Activated T-cell treated with anti-CD3 and anti-CD28 coated beads, Interleukin-2, amount 50 U/mL, for 72 hours (primary cell): ENCODE measurements at places on chromosomes 4 and X.

DNA sequence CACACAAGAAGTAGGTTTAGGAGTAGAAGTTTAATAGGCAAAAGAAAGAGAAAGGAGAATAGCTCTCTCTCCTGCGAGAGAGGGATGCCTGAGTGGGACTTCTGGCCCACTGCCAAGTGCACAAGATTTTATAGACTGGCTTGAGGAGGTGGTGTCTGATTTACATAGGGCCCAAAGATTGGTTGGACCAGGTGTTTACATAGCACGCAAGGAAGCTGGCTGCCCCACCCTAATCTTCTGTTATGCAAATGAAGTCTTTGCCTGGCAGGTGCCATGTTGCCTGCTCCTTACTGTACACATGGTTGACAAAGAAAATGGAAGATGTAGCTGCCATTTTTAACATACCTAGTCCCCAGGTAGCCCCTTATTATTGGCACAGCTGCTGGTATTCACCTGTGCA, 170.8 kb upstream of the GATB start:
- no peak for DNase-seq

DNA sequence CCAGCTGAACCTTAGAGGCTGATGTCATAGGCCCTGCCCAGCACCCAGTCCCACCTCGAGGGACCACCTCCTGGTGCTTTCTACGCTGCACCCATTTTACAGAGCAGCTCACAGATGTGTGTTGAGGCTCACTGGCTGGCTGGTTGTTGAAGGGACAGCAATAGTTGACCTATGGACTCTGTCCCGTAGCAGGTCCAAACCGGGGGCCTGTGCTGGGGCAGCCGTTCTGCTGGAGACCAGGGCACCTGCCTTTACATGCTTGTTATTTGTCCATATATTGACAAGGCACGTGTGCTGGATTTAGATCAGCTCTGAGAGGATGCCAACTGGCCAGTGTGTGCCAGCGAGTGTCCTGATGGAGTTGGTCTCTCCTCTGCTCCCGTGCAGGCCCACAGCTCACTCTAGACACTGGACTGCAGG, 58.1 kb downstream of the TNIP2 start:
- no peak for DNase-seq

DNA sequence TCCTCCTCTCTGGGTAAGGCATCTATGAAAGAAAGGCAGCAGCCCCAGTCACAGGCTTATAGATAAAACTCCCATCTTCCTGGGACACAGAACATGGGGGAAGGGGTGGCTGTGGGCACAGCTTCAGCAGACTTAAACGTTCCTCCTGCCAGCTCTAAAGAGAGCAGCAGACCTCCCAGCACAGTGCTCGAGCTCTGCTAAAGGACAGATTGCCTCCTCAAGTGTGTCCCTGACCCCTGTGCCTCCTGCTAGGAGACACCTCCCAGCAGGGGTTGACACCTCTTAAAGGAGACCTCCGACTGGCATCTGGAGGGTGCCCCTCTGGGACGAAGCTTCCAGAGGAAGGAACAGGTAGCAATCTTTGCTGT, 89.9 kb downstream of the EFHC2 start:
- no peak for DNase-seq

- DNase-seq: no peak
Measured at GRCh38 chrX:123215397-123216089, 31.5 kb downstream of the GRIA3 start.

DNA sequence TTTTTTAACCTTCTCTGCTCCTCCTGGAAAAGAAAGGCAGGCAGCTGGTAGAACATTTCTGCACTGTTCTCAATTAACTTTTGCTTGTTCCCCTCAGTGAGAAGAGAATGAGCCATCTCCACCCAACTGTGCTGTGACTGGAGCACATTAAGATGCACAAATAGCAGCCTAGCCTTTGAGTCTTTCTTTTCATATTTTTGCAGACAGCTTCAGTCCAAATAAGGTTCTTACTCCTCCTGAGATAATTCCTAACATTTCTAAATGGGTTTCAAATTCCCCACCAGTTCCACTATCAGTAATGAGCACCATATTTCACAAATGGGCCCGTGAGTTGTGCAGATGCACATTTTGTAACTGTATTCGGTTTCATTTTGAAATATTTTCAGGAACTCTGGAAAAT, 118.6 kb downstream of the SPCS3 start:
- no peak for DNase-seq

DNA sequence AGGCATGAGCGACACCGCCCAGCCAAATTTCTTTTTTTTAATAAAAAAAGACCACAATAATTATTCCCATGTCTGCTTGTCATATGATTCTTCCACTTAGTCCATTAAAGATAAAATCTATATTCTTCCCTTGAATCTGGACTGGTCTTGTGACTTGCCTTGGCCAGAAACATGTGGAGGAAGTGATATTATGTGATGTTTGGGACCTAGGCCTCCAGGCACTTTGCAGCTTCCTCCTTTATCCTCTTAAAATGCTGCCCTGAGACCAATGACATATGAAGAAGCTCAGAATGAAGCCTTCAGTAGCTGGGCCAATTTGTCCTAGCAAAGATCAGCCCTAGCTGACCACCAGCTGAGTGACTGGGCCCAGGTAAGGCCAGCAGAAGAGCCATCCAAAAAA, 250.0 kb downstream of the INPP4B start:
- no peak for DNase-seq

DNA sequence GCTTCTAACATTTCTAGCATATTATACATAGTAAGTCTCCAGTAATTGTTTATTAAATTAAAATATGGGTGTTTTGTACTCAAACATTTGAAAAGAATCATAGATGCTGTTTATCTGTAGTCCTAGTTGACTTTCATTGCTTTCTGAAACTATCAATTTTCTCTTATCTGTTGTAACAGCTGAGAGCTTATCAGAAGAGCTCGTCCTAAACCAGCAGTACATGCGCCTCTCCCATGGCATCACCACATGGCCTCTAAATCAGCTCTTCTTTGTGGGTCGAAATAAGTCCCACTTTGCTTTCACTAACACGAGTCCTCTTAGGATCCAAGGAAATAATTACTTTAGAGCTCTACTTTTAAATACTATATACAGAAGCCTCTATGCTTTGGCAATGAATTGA, 55.1 kb downstream of the PPP3CA start:
- DNase-seq: no peak

DNA sequence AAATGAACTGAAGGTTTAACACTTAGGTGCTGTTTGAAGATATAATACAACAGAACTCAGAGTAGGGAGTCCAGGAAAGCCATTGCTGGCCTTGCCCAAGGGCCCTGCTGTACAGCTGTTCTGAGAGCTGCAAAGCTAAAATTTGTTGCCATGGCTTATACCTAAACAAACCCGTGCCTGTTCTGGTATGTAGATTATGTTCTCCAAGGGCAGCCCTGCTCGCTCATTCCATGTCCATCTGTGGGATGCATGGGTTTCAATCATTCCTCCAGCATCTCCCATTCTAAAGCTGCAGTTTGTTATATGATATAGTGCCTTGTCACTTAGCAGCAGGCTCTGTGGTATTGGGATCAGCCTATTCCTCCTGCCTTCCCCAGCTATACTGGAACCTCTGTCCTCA, 80.8 kb upstream of the BMPR1B start:
- no peak for DNase-seq

DNA sequence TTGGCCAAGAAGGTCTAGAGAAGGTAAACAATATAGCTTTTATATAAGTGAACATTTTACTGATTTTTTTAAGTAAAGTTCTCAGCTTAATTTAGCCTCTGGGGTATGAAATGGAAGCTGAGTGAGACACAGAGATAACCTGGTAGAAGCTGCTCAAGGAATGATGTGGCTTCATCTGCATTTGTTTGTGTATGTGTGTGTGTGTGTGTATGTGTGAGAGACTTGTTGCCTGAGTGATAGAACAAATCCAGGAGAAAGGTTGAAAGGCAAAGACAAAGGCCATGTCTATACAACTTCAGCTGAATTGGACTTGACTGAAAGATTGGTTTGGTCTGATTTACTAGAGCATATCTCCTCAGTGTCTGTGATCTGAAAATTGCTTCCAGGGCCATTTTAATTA, 63.6 kb downstream of the PCDH7 start:
- no peak for DNase-seq

DNA sequence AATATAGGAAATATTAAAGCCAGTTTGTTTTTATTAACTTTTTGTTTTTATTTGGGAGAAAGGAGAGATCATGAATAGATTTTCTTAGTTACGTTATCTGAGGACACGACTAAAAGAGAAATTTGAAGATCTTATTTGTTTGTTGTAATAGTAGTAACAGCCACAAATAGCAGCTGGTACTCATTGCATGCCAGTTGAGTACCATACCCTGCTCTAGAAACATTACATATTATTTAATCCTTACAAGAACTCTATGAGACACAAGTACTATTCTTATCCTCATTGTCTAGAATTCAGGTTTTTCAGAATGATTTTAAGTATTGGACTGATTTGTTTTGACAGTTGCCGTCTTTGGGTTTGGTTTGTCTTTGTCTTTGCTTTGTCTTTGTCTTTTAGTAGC, 31.8 kb downstream of the USP53 start:
- DNase-seq: no peak

- no peak for DNase-seq
Measured at GRCh38 chrX:132802033-132802432, 156.4 kb downstream of the HS6ST2 start.

DNA sequence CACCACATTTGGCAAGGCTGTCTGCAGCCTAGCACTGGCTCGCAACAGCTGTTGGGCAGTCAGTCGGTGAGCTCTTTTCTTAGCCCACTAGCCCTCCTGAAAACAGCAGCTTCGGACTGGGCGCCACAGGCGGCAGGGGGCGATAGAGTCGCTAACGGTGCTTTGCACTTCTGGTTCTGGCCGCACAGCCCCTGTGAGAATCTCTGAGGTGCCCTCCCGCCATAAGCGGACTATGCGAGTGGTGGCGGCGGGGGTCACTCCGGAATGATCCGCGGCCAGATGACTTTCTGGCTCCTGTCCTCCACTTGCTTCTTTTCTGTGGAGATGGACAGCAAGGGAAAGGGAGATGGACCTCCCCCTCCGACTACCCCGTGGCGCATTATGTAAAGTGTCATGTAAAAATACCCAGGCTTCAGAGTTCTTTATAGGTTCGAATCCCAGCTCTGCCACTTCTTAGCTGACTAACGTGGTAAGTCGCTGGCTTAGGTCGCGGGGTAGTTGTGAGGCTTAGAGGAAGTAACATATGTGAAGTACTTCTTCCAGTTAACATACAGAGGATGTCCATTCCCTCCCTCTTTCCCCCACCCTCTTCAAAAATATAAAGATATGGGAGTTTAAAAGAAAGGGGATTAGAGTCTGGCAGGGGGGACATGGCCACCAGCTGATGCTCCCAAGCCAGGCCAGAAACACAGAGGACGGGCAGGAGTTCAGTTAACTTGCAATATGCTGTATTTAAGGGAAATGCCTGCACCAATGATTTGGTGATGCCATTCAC, 11.0 kb downstream of the ARHGAP36 start:
- peak; percentile 44 for DNase-seq

GRCh38 chr4:153467897-153468262, 1.7 kb downstream of the TMEM131L start:
- DNase-seq: no peak

DNA sequence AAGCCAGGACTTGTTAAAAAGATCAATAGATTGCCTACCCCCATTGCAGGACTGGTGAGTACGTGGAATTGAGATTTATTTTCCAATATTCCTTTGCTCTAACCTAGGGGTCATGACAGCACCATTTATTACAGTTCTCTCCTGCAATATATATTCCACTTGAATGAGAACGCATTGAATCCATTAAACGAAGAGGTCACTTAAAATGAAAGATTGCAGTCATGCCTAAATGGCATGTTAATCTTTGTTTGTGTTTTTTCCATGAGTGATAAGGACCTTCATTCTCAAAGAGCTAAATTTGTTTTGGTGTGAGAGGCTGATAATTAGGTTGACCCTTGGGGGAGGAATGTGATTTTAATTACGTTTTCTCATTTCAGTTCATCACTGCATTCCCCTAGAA, 13.5 kb upstream of the LIMCH1 start:
- no peak for DNase-seq

DNA sequence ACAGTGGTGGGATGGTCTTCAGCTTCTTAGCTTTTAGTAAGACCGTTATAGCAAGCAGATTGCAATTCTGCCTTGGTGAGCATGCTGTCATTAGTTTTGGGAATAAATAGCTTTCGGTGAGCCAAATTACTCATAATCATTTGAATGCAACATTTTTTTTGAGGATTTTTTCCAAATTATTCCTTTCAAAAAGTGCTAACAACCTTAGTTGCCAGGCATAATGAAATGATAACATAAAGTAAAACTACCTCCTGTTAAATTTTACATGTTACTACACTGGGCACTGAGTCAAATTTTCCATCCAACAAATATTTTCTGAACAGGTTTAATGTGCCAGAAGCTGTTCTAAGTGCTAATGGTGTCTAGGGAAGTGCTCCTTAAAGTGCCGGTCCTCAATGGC, 15.8 kb upstream of the NPFFR2 start:
- DNase-seq: no peak

- no peak for DNase-seq
Measured at GRCh38 chr4:108400309-108400708, 220.1 kb upstream of the RPL34 start.

- no peak for DNase-seq
Measured at GRCh38 chr4:113783289-113783688, 21.8 kb upstream of the CAMK2D start.

GRCh38 chrX:115356369-115356768, 66.9 kb downstream of the LUZP4 start:
- no peak for DNase-seq

- DNase-seq: no peak
Measured at GRCh38 chr4:141721174-141721573, 84.8 kb downstream of the IL15 start.

DNA sequence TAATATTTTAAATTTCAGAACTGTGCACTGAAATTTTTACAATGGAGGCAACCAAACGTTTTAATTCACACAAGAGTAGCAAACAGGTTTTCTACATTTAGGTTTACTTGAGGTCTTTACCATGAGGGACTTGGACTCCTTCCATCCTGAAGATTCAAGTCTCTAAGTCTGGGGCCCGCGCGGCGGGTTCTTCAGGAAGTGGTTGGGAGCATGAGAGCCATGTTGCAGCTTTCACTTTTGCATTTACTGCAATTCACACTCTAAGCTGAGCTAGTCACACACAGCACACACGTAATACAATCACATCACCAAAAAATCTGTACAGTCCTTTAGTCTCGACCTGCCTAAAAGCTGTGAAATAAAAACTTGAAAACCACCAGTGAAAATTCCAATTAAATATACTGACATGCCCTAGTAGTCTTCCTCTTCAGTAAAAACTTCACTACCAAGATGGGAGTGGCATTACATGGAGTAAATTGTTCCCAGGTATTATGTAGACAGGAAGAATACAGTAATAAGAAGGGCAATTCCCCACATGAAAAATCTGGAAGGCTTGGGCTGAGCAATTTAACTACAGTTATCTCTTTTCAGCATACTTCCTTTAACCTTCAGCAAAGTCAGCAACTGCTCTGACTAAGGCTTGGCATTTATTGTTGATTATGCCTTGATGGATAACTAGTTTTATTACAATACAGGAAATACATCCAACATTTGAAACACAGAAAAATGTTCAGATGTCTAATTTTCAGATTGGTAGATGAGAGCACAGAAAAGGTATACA, 571.1 kb upstream of the DIPK2B start:
- peak; percentile 56 for DNase-seq
